ENCODE measurements at places on chromosomes 3 and 15.

- DNase-seq = no peak
Observed at GRCh38 chr3:119751423-119751822, 30.5 kb upstream of the NR1I2 start.

DNA sequence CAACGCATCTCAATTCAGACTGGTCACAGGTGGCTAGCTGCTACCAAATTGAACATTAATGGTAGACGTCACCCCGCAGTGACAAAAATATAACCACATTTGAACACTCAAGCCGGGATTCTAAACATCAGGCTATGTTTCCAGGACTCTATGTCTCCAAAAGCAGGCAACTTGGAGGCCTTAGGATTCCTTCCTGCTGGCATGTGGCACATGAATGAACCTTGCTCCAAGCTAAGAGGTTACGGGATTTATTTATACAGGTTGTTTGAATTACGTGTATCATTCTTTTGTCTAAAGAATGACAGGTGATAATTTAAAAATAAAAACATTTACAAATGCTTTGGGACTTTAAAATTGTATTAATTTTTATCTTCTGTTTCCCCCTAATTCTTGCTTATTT is 864.4 kb upstream of the CFAP20DC start:
- DNase-seq = no peak

GRCh38 chr15:100781961-100782530 is 97.6 kb upstream of the ALDH1A3 start:
- no peak for DNase-seq

DNA sequence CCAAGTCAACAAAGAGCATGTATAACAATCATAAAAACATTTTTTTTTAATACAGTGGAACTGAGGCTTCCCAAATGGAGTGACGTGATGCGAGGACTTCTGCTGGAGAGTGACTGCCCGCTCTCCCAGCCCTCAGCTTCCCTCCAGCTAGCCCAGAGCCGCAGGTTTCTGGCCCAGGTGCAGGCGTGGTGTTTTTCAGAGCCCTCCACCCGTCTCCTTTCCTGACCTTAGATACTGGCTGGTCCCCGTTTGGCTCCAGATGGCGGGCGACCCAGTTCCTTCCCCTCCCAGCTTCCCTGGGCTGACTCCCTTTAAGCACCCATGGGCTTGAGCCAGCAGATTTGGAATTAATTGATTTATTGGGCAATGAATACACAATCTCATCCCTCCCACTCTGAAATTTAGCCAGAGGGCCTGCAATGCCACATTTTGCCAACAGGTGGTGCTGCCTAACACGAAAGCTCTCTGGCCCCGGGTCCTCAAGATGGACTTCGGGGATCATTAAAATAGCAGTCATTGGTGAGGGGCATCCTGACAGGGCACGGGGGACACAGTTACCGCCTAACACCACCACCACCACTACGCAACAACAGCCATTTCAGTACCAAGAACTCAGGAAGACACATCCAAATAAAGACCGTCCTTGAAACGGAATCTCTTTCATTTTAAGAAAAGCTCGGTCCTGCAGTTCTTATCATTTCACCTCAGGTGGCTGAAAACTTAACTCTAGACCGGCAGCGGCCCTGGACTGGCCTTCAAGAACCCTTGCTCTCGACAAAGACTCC is 47.5 kb upstream of the MUC4 start:
- DNase-seq = no peak

DNA sequence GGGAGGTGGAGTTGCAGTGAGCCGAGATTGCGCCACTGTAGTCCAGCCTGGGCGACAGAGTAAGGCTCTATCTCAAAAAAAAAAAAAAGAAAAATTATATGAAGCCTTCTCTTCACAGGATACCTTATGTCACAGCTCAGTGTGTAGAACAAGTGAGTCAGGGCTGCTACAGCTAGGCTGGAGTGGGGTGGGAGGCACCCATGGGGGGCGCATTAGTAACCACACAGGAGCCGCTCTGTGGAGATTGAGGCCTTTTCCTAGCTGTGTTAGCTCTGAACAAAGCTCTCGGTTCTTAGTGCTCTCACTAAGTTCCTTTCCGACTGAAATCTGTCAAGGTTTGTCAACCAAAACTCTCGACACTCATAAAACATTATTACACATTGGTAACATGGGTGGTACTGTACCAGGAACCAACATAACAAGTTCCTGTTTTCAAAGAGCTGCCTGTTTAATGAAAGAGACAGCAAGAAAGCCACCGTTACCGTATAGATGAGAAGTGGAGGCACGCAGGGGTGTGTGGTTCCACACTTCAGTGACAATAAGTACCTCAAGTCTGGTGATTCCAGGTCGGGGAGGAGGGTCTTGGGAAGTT is 4.5 kb downstream of the LRRC31 start:
- DNase-seq = no peak

DNA sequence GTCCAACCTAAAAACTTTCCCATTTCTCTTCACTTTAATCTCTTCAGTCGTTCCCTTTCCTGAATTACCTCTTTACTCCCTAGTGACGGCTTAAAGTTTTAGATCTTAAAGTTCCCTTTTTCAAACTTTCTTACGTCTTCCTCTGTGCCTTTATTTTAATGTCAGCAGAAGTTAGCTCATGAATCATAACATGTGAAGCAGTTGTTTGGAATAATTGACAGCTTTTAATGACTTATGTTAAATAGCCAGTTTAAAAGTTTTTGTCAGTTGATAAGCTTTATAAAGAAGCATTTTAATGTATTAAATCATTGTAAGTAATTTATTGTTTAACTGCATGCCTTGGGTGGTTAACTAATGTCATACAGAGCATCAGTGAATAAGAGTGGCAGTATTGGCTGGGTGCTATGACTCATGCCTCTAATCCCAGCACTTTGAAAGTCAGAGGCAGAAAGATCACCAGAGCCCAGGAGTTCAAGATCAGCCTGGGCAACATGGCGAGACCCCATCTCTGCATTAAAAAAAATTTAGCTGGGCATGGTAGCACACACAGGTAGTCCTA is 33.9 kb downstream of the PIK3CA start:
- DNase-seq = no peak

DNA sequence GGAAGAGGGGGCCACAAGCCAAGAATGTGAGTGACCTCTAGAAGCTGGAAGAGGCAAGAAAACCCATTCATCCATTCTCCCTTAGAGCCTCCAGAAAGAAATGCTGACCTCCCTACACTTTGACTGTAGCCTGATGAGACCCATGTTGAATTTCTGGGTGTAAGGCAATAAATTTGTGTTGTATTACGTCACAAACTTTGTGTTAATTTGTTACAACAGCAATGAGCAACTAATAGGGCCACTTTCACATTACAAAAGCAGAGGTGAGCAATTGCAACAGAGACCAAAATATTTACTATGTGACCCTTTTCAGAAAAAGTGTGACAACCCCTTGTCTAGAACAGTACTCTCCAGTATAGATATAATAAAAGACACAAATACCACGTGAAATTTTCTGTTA is 101.2 kb downstream of the NTRK3 start:
- no peak for DNase-seq
